CD8-positive, alpha-beta memory T cell (primary cell): ENCODE measurements at places on chromosomes 16 and 17.

DNA sequence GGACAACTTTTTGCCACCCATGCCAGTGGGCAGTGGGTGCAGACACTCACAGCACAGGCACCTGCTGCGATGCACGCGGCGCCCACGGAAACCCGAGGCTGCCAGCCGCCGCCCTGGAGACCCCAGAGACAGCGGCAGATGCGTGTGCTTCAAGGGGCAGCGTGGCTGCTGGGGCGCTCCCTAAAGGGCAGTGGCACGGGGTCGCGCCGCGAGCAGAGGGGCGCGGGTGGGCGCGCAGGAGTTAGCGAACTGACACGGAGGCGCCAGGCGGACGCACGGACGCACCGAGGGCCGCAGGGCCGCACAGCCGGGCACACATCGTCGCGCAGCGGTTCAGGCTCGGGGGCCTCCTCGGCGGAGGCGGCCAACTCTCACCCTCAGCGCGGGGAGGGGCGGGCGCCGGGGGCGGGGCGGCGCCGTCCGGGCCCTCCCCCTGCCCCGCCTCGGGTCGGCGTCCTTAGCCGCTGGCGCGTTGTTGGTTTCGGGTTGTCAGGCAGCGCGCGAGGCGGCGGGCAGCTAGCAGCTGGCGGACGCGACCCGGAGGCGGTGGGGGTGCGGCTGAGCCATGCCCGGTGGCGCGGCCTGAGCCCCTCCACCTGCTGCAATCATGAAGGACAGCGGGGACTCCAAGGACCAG is at the start of gene KIF19:
Gene KIF19, plus strand, starts transcription at position 484 of the 637 bp plus-strand sequence. Its CDS starts 124 bp downstream, at position 608.
- DNase-seq: no peak

GRCh38 chr17:28937044-28937729 is 14.1 kb downstream of the PHF12 start:
- no peak for DNase-seq

GRCh38 chr16:3963203-3963602 is 82.7 kb upstream of the CREBBP start:
- DNase-seq: peak; percentile 79

DNA sequence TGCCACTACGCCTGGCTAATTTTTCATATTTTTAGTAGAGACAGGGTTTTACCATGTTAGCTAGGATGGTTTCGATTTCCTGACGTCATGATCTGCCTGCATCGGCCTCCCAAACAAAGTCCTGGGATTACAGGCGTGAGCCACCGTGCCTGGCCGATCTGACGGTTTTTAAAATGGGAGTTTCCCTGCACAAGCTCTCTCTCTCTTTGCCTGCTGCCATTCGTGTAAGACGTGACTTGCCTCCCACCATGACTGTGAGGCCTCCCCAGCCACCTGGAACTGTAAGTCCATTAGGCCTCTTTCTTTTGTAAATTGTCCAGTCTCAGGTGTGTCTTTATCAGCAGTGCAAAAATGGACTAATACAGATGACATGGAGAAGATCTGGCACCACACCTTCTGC is 4.7 kb upstream of the FLCN start:
- no peak for DNase-seq

- no peak for DNase-seq
Observed at GRCh38 chr17:57349541-57350247, 93.4 kb downstream of the MSI2 start.

- no peak for DNase-seq
Observed at GRCh38 chr16:74903120-74903519, 81.8 kb downstream of the WDR59 start.

DNA sequence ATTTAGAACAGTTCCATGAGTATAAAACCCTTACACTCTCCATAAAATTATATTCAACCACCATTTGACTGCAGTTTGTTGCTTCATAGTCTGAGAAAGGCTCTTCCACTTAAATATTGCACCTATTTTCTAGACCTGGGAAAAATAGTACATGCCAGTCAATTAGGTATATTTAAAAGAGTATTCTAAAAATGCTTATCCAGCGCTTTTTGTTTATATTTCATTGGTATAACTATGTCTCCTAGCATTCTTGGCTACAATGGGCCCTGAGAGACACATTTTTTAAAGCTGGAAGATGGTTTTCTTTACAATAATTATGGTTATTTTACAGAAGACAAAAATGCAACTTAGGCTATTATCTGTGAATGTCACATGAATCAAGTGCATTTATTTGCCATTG is 439.4 kb downstream of the KCNJ18 start:
- no peak for DNase-seq

- peak; percentile 93 for DNase-seq
Observed at GRCh38 chr17:58337600-58338453, 9.2 kb upstream of the TSPOAP1 start.

DNA sequence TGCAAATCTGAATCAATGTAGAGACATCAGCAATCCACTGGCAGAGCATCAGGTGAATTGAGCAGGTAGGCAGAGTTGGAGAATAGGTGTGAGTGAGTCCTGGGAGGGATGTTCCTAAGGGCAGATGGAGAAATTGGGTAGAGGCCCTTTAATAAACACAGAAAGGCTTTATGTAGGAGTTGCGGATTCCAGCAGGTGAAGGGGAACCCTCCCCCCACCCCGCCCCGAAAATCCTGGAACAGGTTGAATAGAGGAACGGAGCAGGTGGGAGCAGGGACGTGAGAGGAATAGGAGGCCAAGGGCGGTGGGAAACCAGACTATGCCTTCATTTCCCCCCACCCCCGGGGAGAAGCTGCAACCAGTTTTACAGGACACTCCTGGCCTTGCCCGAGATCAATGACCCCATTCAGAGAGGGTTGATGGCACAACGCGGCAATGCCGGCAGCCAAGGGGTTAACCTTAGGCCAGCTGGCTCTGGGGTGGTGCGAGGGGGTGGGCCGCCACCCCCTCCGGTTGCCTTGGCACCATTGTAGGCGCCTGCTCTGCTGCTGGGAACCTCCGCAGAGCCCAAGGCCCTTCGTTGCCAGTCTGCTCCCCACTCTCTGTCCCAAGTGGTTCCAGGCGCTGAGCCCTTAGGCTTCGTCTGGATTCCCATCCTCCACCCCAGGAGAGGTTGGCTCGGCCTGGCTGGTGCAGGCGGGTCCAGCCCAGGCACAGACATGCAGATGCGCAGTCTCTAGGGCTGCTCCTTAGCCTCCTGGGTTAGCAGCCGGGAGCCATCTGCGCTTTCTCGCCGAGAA is 814 bp upstream of the RUNDC3A start:
- DNase-seq: no peak

DNA sequence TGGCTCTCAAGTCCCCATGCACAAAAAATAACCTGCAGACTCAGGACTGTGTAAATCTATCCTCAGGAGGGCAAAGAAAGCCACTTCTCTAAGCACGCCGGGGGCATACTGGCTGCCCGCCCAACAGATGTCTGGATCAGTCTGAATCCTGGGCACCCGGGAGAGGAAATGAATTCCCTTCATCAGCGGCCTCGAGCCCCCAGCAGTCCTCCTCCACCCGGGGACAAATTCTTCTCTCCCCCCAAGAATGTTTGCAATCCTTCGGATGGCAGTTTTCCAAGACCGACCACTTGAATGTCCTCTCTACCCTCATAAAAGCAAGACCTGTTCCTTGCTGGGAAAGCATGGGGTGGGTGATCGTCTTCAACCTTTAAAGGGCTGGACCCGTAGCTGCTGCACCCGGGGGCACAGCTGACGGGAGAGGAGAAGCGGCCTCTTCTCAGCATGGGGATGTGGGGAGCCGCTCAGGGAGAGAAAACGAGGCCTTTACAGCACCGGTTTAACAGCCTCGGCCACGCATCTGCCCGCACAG is 9.4 kb upstream of the MAP2K3 start:
- DNase-seq: no peak

DNA sequence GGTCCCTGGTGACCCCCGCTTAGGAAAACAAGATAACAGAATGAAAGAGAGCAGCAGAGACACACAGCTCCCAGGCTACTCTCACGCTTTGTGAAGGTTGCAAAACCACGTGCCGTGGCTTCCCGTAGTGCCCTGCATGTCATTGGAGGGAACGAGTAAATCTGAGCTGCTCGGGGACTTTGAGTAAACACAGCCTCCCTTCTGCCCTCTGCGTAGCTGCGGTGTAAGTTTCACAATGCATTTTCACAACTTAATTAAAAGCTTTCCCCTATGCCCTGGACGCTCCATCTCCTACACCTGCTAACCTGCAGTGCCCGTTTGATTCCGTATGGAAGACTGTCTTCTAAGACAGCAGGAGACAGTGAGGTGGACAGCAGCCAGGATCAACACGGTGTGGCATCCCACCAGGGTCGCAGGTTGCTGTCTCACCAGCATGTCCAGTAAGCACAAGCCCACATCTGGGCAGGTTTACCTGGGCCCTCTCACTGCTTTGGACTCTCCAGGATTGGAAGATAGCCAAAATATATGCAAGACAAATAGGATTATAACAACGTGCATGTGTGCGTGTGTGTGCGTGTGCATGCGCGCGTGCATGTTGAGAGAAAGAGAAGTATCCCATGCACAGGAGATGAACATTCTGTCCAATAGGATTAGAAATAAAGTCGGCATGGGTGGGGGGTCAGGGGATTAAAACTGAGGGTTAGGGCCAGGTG is 116.4 kb upstream of the RCVRN start:
- DNase-seq: no peak

- DNase-seq: peak; percentile 0
Observed at GRCh38 chr16:9258423-9259051, 167.1 kb downstream of the HAPSTR1 start.

DNA sequence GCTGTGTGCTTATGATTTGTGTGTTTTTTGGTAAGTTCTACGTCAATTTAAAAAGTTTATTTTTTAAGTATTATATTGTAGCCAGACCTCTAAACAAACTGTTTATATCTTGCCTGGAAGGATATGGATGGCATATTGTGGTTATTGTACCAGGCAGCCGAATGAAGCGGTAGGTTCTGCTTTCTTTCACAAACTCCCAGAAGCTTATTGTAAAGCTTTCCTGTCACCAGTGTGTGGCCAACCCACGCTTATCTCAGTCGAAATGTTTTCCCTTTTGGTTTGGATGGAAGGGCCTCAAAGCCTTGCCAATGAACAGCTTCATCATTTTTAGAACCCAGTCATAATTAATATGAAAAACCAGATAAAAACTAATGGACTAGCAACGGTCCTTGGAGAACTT is 53.1 kb downstream of the CYB5B start:
- no peak for DNase-seq

GRCh38 chr16:85944572-85945423 is 45.8 kb downstream of the IRF8 start:
- no peak for DNase-seq

- no peak for DNase-seq
Observed at GRCh38 chr16:8753416-8754054, 43.9 kb downstream of the TMEM186 start.

GRCh38 chr17:8186446-8186786 is 3.6 kb downstream of the BORCS6 start:
- no peak for DNase-seq

DNA sequence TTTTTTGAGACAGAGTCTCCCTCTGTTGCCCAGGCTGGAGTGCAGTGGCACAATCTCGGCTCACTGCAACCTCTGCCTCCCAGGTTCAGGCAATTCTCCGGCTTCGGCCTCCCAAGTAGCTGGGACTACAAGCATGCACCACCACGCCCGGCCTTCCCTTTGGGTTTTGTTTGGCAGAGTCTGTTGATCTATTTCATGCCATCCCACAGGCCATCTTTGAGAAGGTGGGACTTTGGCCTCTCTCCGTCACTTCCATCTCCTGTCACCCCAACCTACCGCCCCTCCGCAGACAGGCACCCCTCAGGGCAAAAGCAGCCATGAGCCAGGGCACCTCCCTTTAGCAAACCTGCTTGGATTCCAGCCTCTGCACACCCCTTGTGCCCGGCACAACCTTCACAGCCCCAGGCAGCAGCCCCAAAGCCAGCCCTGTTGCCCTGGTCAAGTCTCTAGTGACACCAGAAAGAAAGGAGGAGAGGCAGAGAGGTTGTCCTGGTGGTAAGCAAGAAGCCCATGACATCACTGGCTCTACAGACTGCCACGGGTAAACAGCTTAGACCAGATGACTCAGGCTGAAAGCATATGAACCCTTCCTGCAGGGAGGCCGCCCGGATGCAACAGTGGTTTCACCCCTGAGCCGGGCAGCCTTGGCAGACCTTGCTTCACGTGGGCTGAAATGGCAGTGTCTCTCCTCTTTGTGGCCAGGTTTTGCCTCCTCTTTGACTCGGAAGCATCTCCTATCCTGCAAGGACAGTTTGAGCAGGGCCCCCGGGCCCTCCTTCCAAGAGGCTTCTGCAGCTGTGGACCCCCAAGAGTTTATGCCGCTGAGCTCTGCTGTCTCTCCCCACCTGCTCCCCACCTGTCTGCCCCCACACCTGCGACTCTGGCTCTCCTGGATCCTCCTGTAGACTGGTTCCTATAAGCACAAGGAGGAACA is 8.1 kb upstream of the TIMP2 start:
- peak; percentile 36 for DNase-seq

DNA sequence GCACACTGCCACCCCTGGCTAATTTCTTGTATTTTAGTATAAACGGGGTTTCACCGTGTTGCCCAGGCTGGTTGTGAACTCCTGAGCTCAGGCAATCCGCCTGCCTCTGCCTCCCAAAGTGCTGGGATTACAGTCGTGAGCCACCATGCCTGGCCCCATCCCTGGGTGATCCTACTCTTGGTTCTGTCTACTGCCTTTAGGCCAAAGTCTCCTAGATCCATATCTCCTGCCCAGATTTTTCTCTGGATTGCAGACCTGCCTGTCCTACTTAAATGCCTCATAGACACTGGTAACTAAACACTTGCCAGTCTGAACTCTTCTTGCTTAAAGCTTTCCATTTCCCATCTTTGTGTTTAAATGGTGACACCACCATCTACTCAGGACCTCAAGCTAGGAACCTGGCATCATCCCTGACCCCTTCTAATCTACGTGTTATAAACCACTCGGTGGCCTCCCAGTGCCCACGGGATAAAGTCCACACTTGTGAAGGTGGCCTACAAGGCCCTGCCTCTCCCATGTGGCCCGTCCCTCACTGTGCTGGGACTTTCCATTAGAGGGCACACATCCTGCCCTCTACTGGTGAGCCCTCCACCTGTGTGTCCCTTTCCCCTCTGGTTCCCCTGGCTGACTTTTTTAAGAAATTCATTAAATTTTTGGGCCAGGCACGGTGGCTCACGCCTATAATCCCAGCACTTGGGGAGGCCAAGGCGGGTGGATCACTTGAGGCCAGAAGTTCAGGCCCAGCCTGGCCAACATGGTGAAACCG is 51.1 kb downstream of the USP43 start:
- no peak for DNase-seq

DNA sequence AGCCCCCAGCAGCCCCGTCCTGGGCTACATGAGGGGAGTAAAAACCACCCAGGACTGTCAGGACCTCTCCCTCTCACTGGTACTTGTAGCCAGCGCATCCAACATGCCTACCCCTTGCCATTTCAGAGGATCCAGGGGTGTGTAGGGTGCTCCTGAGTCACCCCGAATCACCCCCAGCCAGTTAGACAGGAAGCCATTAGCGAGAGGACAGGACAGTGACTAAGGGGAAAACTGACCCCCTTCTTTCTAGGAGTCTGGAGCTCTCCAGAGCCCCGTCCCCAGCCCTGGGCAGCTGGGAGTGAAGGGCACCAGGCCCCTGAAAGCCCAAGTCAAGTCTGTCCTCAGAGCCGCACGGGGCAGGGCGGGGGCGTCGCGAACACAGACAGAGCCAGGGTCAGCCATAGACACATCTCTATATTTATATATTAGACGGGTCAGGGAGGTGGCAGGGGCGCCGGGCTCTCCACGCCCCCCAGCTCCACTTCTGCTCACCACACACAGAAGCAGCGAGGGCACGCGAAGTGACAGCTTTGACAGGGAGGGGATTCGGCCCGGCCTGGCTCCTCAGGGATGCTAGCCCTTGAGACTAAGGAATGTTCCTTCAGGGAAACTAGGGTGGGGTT is 485 bp upstream of the GDPD3 start:
- DNase-seq: no peak

- DNase-seq: no peak
Observed at GRCh38 chr17:39306509-39307212, 80.9 kb upstream of the STAC2 start.

GRCh38 chr17:32852811-32853210 is 24.1 kb downstream of the MYO1D start:
- no peak for DNase-seq
